ENCODE measurements at places on chromosomes 3 and 15. TPM values are rescaled to one million over a fixed set of nuclear protein-coding genes. Genes with fewer than 3 reads are reported as not detected.

Gene SLC12A8
- 2.3 TPM for total RNA-seq

Gene ECE2
- not detected for total RNA-seq

Gene MME
- 0.12 TPM for total RNA-seq

Gene ELL3
- total RNA-seq: 1.7 TPM

Gene CDHR4
- total RNA-seq: 0.12 TPM
